ENCODE measurements at places on chromosomes 7 and 10.

DNA sequence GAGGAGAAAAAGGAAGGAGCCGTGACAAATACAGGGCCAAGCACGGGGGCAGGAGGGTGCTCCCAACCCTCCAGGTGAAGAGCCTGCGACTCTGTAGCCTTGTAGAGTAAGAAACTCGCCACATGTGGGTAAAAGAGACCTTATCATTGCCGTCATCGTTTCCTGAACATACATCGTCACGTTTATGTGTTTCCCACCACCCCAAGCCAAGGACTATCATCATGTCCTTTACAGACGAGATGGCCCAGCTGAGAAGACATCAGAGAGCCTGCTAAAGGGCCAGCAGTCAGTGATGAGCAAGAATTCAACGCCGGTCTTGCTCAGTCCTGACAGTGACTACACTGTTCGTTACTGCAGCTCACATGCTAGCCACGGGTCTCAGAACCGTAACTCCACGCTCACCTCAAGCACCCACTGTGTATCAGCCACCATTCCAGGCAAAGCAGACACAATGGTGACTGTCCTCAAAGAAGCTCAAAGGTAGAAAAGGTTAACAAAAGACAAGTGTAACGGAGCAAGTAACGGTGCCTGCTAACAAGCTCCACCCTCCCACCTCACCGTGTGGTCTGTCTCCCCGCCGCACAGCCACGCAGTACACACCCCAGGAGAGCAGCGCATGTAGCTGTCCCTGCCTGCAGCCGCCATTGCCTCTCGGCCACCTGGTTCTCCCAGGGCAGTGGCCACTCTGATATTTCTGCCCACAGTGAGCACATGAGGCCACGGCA, 147.8 kb downstream of the MAD1L1 start:
- DNase-seq: no peak

DNA sequence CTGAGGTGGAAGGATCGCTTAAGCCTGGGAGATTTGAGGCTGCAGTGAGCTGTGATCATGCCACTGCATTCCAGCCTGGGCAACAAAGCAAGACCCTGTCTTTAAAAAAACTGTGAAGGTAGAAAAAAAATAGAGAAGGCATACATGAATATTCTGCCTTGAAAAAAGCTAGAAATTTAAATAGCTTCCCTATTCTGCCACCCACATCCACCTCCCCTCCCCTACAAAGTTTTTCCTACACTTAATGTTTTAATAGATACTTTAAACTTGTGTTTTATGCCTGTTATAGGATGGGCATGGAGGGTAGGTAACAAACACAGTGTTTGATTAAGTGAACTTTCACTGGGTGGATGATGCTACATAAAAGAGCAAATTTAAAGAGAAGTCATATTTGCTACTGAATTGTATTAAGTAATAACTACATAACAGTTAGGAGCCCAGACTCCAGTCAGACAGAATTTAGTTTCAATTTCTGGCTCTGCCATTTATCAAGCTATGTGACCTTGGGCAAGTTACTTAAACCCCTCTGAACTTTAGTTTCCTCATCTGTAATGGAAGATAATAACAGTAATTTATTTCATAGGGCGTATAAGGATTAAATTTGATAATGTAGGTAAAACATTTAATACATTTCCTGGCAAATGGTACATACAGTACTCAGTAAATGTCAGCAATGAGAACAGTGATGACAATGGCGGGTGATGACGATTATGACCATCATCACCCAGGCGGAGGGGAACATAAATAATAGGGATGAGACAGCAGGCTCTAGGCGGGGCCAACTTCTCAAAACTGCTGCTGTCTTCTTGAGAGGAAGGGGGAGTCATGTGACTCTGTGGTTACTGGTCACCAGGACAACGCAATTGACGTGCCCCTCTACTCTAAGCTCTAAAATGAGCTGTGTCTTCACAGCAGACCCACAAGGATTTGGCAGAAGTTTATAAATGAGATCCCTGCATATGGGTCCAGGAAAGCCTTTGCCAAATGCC, 15.8 kb downstream of the DNMBP start:
- no peak for DNase-seq

DNA sequence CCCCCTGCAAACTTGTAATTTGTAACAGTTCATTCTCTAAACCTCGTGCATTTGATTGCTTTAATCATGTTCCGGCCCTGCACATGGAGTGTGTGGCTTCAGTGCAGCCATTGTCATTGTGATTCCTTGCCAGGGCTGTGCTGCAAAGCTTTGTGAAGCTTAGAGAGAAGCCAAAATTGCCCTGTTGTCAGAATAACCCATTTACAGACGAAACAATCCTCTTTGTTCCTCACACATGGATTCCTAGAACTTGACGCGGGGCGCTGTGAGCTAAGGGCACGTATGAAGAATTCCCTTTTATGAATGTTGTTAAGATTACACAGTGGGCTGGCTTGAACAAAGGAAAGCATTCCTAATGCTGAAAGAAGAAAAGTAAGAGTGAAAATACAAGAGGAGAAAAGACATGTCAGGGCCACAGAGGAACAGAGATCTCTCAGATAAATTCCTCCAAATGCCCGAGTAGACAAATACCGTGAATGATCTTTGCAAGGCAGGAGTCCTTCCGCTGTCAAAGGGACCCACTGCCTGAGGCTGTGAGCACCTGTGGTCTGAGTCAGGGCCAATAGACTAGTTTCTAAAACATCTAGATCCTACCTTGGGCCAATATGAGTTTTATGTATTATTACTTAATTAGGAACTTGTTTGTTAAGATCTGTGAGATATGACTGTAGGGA, 205.4 kb upstream of the C7orf33 start:
- no peak for DNase-seq

GRCh38 chr10:108523016-108523800, 1358.7 kb upstream of the SORCS1 start:
- no peak for DNase-seq

- DNase-seq: no peak
Measured at GRCh38 chr10:93378997-93379730, 103.0 kb downstream of the MYOF start.

Measured in progenitor cell of endocrine pancreas (in vitro differentiated cells).